ENCODE measurements at places on chromosomes 2 and 18.

DNA sequence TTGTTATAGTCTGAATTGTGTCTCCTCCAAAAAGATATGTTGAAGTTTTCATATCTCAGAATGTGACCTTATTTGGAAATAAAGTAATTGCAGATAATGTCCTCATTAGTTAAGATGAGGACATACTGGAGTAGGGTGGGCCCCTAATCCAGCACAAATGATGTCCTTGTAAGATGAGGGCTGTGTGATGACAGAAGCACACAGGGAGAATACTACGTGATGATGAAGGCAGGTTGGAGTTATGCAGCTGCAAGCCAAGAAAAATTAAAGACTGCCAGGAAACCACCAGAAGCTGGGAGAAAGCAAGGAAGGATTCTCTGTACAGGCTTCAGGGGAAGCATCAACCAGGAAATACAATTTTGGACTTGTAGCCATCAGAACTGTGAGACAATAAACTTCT lies 58.3 kb upstream of the PNPT1 start:
- DNase-seq = no peak

GRCh38 chr2:71783215-71783614 lies 329.9 kb downstream of the DYSF start:
- DNase-seq = no peak

GRCh38 chr2:217054791-217055190 lies 194.9 kb upstream of the TNP1 start:
- no peak for DNase-seq

- DNase-seq = no peak
Measured at GRCh38 chr18:21057112-21057511, 54.5 kb downstream of the ROCK1 start.

DNA sequence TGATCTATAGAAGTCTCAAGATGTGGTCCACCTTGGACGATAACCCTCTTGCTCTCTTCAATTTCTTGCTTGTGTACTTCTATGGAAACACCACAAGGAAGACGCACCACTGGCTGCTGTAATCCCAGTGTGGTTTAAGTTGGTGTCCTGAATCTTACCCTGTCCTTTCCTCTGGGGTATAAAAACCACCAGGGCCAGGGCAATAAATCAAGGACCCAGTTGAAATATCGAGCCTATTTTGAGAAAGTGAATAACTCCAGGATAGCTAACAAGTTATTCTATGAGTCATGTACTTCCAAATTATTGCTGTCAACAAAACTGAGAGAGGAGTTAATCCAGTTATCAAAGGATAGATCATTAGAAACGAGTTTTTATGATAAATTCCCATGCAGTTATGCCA lies 137.0 kb downstream of the RND3 start:
- DNase-seq = no peak

DNA sequence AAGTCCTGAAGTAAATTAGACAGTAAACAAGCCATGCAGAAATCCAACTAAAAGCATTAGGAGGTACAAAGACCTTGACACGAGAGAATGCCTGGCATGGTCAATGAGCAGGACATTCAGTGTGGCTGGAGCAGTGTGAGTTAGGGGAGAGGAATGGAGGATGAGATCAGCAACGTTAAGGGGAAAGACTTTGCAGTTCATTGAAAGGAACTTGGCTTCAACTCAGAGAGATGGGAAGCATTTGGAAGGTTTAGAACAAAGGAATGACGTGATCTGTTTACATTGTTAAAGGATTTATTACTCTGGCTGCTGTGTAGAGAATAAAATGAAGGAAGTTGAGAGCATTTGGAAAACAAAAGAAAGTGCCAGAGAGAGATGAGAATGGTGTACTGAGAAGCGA lies 621.3 kb downstream of the XIRP2 start:
- DNase-seq = no peak

DNA sequence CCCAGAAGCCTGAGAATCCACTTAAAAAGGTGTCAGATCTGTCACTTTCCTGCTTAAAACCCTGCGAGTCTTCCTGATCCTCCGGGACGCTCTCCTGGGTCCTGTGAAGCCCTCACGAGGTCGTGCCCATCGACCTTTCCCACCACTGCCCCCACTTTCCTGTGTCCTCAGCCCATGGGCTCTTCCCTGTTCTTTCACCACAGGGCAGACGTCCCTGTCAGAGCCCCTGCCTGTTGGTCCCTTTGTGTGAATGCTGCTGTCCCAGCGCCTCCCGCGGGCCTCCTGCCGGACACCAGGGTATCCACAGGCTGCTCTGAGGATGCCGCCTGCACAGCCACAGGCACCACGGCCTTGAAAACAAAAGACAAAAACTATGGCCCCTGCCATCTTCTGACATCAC lies 125.6 kb downstream of the TMEM18 start:
- no peak for DNase-seq

DNA sequence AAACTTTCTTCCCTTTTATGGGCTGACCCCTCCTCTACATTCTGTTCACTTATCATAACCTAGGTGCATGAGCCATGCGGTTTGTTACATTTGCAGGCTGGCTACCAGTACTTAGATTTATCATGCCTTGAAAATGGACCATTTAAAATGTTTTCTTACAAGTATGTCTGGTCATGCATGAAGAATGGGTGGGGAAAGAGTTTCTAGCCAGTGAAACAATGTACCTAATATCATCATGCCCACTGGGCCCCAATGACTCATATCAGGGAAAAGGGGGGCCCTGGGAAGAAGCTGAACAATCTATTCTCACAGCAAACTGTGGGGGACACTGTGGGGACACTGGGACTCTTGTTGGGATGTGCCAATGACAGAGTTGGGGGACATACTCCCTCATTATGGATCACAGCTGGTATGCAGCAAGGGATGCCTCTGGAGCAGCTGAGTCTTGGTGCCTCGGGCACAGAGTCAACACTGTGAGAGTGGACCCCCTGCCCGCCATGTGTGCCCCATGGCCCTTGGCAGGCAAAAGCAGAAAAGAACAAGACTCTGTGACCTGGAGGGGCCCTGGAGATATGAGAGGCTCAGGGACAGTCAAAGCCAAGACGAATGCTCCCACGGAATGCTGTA lies 156.3 kb downstream of the ZNF516 start:
- DNase-seq = no peak

DNA sequence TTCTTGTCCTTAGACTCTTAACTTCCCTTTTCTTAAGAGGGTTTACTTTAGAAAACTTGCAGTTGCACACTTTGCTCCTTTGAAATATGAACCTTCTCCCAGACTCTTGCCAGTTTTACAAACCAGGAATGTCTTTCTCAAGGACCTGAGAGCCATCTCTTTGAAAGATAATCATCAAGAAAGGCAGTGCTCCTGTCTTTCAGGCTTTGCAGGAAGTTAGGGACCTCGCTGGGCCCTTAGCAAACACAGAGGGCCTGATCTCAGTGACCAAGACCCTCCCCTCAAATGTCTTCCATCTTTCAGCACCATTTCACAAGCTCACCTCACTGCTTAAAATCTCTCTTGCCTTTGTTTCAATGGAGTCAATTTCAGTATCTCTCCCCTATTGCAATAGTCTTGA lies 32.0 kb upstream of the NYAP2 start:
- DNase-seq = no peak

DNA sequence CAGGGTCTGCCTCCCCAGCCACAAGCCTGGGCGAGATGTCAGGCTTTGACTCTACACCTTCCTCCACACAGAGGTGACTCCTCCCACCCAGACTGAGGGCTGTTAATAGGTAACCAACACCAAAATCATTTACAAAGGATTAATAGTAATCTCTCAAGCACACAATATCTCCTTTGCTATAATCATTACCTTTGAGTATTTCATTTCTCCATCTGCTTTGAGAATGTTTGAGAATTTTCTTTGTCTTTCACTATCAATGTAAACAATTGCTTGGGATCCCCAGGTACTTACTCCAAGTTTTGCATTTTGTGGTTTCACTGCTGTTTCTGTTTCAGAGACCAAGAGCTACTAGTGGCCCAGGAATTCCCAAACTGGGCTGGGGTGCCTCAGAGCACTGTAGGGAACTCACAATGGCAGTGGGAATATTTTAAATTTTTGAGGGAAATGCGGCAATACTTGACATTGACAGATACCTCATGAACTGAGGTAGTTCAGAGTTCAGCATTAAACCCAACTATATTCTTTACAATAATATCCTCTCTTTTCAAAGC lies 166.4 kb upstream of the MGAT5 start:
- no peak for DNase-seq

DNA sequence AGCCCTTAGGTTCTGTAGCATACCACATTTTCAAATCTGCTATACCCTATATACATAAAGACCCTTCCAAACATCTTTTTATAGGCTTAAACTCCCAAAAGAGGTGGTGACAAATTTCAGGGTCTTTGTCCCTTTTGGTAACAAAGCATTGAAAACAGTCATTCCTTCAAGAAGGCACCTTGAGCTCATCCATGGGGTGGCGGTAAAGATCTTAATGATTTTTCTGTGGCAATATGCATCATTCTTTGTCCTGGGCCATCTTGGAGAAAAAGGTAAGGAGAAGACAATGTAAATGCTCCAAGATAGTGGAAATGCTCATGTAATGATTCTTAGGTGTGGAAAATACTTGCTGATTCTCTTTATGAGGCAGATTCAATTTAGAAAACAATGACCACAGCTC lies 890.5 kb downstream of the CNTNAP5 start:
- DNase-seq = no peak

GRCh38 chr2:196511258-196512168 lies 128.0 kb upstream of the CCDC150 start:
- DNase-seq = no peak

DNA sequence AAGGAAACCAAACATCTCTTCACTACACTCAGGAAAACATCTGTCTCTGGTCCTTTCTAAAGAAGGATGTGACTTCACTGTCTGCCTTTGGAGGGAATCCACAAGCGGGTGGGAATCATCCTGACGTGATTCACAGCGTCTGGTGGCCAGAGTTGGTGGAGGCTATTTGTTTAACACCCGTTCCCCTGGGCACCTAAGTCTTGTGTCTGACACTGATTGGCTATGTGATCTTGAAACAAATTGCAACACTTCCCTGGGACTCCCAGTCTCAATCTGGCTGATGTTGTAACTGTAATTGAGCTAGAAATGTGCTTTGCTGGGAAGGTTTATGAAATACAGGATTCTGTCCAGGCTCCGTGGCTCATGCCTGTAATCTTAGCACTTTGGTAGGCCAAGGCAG lies 28.8 kb upstream of the SIX3 start:
- DNase-seq = no peak

GRCh38 chr2:88737385-88737784 lies 45.9 kb downstream of the RPIA start:
- peak; percentile 67 for DNase-seq

DNA sequence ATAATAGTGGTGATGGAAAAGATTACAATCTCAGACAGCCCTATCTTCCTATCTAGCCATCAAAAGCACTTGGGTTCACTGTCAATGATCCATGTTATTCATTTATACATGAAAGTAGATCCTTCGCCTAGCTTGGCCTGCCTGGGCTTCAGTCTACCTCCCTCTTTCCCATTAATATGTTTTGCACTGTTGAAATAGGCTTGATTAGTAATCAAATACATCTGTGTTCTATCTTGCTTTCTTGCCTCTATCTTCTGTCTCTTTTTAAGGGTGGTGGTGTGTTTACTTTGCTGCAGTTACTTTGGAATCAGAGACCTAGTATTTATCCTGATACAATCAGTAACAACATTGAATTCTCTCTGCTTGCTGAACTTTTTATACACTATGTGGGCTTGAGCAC lies 521.2 kb downstream of the TNS1 start:
- no peak for DNase-seq

- DNase-seq = peak; percentile 78
Measured at GRCh38 chr2:55133467-55134315, 83.4 kb upstream of the RTN4 start.

GRCh38 chr2:240024766-240025165 lies 376 bp downstream of the NDUFA10 start:
- peak; percentile 64 for DNase-seq

GRCh38 chr2:50751311-50752031 lies 280.5 kb downstream of the NRXN1 start:
- no peak for DNase-seq

GRCh38 chr2:122029945-122030344 lies 274.5 kb downstream of the TSN start:
- no peak for DNase-seq

- no peak for DNase-seq
Measured at GRCh38 chr2:241989074-241989473, 119.5 kb downstream of the RTP5 start.

DNA sequence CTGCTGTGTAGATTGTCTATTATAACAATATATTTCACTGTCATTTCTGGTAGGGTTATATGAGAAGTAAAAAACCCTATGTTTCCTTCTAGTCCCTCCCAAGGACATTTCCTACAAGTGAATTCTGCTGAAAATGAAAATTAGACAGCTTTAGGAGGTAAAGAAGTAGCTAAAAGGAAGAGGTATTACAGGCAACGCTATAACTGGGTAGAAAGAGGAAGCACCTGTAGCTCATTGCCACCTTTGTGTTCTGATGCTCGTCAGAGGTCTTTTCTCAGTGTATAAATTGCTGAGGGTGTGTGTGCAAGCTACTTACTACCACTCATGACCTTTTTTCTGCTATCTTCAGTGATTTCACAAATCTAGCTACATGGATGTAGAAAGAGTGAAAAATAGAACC lies 1.4 kb downstream of the DNAJC10 start:
- DNase-seq = peak; percentile 8
